Right atrium auricular region (tissue), 2 donors: ENCODE measurements at places on chromosomes 1 and 21. TPM values are rescaled to one million over a fixed set of nuclear protein-coding genes. Genes with fewer than 3 reads are reported as not detected.

CCDC190 gene
- total RNA-seq, result 0.28 TPM

PLA2G2D gene
- not detected for total RNA-seq

MX2 gene
- 5.9 TPM for total RNA-seq

JAM2 gene
- total RNA-seq, result 15.6 TPM

NBPF12 gene
- total RNA-seq, result 6.5 TPM

APOBEC4 gene
- not detected for total RNA-seq

HUNK gene
- 0.20 TPM for total RNA-seq

RGS13 gene
- total RNA-seq, result not detected

GBP1 gene
- total RNA-seq, result 4.3 TPM

CENPF gene
- total RNA-seq, result 0.63 TPM

- peak; percentile 97 for DNase-seq
These were observed 2.0 kb downstream of the ADAMTS1 start for GRCh38 chr21:26842974-26843932.

DNA sequence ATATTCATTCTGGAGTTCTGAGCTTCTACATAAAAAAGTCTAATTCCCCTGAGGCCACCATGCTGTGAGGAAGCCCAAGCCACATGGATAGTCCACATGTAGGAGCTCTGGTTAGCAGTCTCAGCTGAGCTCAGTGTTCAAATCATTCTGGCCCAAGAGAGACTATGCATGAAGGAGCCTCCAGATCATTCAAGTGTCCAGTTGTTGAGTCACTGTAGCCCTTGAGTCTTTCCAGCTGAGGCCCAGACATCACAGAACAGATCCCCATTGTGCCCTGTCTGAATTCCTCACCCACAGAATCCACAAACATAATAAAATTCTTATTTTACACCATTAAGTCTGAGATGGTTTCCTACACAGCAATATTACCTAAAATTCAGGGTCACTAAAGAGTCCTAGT is 107.0 kb upstream of the NGF start:
- DNase-seq, result no peak

GRCh38 chr1:25431955-25432719 is 1.4 kb downstream of the MACO1 start:
- no peak for DNase-seq

DNA sequence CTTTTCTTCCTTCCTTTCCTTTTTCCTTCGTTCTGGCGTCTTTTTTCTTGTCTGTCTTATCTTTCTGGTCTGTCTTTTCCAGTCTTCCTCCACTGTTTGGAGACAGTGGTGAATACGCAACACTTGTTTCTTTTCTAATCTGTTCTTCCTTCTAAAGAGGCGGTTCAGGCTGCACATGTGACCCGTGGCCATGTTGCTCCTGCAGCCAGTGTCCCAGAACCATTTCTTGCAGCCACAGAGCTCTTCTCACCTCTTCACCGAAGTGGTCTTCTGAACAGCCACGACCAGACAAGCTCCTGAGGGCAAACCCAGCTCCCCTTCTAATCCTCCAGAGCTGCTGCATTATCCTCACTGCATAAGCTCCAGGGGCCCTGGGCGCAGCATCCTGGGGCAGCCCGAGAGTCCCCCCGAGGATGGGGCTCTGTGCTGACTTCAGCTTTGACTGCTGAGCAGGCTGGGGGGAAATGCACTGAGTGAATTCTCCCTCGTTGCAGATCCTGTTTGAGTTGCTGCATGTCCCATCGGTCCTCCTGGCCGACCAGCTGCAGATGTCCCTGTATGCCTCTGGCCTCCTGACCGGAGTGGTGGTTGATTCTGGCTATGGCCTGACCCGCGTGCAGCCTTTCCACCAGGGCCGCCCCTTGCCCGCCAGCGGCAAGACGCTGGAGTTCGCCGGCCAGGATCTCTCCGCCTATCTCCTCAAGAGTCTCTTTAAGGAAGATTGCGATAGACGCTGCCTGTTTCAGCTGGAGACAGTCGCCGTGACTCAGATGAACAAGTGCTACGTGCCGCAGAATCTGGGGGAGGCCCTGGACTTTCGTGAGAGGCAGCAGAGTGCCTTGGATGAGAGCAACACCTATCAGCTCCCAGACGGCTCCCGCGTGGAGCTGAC is 70.4 kb downstream of the ACTL8 start:
- DNase-seq, result no peak

DNA sequence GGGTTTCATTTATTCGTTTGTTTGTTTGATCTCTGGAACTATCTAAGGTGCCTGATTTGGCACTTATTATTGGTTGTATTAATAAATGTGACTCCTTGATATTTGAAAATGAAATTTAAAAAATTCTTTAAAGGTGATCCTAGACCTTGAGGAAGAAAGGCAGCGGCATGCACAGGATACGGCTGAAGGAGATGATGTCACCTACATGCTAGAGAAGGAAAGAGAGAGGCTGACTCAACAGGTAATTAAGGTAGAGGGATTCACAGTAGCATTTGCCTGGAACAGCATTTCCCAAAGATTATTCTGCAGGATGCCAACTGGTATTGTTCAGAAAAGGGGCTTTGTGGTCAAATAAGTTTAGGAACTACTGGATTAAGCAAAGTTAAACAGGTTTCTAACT is 54.4 kb upstream of the WNT2B start:
- DNase-seq, result no peak

- DNase-seq, result no peak
These were observed 54.5 kb downstream of the BACE2 start for GRCh38 chr21:41222247-41223068.

- no peak for DNase-seq
These were observed 5.5 kb downstream of the THEM5 start for GRCh38 chr1:151847867-151848596.

- no peak for DNase-seq
These were observed 1.4 kb downstream of the B4GALT3 start for GRCh38 chr1:161175771-161176453.

GRCh38 chr1:115782571-115783281 is 14.2 kb upstream of the CASQ2 start:
- DNase-seq, result no peak

DNA sequence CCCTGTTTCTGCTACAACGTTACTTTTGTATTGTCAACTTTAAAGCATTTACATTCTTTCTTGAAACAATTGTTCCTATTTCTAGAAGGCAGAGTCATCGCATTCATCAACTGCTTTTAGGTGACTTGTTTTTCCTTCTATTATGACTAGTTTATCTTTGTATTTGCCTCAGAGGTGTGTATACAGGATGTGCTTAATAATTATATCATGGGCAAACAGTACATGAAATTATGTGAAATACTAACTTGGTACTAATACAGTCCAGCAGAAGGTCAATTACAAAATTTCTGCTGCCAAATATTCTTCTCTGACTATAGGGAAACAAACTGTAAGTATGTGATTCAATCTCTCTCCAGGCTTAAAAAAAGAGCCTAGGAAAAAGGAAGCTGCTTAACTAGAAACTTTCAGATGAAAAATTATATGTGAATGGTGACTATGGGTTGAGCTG is 101.6 kb downstream of the C4BPA start:
- no peak for DNase-seq

DNA sequence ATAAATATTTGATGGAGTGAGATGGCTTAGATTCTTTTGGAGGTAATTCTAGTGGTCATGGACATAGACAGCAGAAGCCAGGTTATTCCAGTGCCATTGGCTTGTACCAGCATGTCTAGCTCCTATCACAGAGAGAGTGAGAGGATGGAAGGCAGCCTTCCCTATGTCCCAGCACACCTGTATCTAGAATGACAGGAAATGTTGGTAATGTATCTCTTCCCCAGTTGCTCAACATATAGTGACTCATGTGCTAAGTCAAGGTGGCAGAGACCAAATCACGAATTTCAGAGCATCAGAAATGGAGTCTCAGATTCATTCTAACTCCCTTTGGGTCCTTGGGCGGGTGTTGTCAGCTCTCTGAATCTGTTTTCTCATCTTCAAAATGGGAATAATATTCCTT is 28.4 kb downstream of the METTL13 start:
- no peak for DNase-seq

GRCh38 chr1:211213702-211214101 is 45.5 kb upstream of the RCOR3 start:
- no peak for DNase-seq

DNA sequence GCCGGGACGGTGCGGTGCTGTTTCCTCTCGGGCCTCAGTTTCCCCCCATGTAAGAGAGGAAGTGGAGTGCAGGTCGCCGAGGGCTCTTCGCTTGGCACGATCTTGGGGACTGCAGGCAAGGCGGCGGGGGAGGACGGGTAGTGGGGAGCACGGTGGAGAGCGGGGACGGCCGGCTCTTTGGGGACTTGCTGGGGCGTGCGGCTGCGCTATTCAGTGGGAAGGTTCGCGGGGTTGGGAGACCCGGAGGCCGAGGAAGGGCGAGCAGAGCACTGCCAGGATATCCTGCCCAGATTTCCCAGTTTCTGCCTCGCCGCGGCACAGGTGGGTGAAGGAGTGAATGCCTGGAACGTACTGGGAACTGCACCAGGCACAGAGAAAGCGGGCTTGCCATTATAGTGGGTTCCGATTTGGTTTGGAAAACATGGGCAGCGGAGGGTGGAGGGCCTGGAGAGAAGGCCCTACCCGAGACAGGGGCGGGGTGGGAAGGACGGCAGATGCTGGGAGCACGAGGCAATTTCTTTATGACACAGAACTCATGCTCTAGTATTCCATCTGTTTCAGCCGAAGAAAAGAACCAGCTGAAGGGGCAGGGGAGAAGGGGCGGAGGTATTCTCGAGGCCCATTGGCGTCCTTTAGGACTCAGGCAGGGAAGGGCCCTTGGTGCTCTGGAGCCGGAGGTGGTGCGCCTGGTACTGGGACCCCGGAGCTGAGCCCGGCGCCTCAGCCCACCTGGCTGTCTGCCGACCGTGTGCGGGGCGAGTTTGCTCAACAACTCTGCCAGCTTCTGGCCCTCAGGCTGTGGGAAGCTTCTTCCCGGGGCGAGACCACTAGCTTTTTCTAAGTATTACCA is 960 bp downstream of the PCSK9 start:
- no peak for DNase-seq

DNA sequence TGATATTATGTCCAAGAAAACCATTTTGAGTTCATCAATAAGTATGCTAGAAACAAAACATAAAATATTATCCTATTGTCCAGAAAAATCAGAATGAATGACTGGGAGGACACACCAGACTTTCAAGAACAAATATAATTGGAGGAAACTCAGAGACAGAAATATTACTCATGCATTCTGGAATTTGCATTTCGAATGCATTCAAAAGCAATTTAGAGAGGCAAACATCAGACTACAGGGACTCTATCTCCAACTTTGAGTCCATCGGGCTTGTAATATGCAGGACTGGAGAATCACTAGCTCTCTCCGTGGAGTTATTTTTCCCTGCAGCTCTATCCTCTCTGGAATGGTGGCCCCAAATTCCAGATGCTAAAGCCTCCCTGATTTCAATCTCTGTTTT is 161.8 kb downstream of the CDC42BPA start:
- no peak for DNase-seq

GRCh38 chr1:86905875-86906274 is 8.1 kb downstream of the SELENOF start:
- DNase-seq, result no peak

DNA sequence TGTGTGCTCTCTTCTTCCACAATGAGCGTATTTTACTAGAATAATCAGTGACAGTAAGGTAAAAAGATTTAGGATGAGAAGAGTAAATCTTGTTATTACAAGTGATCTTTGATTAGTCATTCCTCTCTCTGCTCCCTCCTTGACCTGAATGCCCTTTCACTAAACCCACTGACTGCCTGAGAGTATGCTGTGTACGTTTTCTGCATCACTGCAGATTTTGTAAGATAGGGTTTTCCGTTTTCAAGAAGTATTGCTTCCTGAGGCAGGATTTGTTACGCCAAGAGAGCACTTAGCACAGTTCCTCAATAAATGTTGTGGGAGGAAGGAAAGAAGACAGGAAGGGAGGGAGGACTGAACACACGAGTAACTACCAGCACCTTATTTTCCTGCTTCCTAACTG is 7.7 kb upstream of the LAMB3 start:
- DNase-seq, result no peak

DNA sequence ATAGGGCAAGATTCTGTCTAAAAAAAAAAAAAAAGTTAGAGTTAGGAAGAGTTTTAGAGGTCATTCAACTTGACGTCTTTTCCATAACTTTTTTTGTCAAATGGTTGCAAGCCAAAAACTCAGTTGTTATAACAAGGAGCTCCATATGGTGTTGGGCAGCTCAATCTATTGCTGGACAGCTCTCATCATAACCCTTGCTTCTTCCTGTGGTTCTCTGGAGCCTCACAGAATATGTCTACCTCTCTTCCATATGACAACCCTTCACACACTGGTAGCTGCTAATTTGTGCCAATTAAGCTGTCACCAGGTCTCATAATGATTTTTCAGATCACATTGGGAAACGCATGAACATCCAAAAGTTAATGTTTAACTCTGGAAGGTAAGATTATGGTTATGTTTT is 57.8 kb upstream of the SLC16A1 start:
- DNase-seq, result no peak

DNA sequence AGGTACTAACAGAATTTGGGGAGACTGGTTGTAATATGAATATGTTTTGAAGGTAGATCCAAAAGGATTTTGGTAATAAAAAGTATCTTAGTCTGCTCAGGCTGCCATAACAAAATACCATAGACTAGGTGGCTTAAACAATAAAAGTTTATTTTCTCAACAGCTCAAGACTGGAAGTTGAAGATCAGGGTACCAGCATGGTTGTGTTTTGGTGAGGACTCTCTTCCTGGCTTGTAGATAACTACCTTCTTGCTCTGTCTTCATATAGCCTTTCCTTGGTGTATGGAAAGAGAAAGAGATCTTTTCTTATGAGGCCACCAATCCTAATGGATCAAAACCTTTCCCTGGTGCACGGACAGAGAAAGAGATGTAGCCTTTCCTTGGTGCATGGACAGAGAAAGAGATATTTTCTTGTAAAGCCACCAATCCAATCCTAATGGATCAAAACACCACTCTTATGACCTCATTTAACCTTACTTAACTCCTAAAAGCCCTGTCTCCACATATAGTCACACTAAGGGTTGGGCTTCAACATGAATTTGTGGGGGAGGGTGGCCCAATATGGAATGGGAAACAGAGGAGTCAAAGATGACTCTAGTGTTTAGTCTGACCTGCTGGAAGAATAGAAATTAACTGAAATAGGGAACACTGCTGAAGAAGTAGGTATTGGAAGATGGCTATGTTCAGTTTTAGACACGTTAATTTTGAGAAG is 5.4 kb upstream of the TSNAX start:
- DNase-seq, result no peak

DNA sequence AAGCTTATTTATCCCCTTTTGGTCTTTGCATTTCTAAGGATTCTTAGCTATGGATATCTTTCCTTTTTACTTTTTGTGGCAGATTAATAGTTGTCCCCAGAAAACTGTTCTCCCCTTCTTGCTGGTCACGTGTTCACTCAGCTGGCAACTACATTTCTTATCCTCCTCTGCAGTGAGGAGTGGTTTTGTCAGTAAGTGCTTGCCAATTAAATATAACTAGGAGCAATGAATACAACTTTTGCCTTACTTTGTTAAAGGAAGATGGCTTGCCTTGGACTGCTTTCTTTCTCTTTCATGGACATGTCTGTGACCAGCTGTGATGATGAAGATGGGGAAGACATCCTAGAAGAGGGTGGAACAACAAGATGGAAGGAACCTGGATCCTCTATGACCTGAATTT is 15.6 kb upstream of the ALG14 start:
- DNase-seq, result no peak
